ENCODE measurements at places on chromosomes 4 and X.

DNA sequence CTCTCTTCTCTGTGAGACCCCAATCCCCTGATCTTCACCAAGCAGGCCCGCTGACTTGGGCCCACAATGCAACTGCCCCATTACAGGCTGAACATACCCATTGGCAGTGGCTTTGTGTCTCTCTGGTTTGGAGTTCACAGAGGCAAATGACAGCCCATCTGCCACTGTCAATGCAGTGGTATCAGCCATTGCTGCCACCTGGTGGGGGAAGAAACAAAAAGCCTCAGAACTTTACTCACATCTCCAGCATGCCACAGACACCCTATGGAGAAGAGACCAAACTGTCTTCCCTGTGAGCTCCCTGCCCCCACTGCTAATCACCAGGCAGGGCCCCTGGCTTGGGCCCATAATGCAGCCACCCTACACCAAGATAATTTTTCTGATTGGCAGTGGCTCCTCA is 729.3 kb upstream of the ACTRT1 start:
- DNase-seq: peak; percentile 18

- no peak for DNase-seq
Observed at GRCh38 chrX:97995834-97996233, 1112.1 kb downstream of the RPA4 start.

DNA sequence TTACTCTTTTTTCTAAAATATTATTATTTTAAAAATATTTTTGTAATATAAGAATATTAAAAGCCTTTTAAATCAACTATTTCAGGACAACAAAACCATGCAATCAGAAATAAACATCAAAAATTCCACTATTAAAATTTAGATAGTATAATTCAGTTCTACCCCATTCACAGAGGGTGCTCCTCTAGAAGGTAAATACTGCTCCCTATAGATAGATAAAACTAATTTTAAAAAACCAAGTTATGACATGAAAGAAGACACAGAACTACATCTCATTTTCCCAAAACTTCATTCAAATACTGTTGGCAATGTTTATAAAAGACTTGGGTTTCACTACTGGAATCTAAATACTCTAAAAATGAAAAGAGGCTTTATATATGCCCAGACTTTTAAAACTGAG is 219.3 kb downstream of the SPOCK3 start:
- no peak for DNase-seq

GRCh38 chrX:27132862-27133261 is 330.3 kb downstream of the PPP4R3C start:
- DNase-seq: no peak

DNA sequence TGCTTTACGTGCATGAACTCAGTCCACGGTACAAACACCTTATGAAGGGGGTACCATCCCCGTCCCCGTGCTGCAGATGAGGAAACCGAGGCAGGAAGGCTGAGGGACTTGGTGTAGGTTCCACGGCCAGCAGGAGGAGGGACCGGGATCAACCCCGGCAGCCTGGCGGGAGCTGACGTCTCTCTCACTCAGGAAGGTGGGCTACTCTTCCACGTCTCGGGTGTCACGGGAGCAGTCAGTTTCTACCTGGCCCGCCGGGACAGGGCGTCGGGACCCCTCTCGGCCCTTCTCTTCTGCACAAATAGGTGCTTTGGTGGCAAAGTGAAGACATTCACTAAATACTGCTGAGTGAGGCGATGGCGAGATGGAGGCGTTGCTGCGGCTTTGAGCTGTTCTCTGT is 53.3 kb downstream of the ACOX3 start:
- no peak for DNase-seq

DNA sequence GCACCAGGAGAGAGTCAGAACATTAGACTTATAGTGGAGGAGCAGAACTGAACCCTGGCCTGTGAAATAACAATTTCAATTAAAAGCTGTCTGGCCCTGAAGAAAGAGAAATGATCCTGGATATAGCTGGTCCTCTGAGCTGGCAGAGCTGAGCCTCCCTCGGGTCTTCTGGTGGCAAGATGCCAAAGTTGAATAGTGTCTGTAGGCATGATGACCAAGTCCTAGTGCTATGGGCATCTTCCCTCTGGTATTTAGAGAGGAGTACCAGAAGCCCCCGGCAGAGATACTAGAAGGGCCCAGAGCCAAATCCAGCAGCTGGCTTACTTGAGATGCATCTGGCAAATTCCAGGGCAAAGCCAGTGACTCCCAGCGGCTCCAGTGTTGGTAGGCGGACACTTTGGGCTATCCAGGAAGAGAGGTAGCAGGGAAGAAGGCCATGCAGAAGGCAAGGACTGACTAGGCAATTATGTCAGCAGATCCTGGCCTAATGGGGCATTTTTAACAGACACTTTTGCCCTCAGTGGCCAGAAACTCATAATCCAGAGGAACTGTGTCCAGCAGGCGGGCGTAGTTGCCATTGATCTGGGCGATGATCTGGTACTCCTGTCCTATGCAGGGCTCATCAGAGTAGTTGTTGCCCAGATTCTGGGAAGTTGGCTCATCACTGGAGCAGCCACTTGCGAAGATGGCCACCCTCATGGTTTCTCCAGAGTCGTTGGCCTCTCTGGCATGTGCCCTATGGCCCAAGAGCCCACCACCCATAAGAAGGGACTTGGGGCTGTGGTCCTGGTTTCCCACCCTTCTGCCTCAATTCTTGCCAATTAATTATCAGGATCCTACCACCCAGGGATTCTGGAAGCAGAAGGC is 17.9 kb downstream of the VSIG4 start:
- DNase-seq: no peak

- no peak for DNase-seq
Observed at GRCh38 chr4:6562931-6563901, 11.8 kb upstream of the MAN2B2 start.

- no peak for DNase-seq
Observed at GRCh38 chrX:77447653-77448569, 722 bp downstream of the FGF16 start.

DNA sequence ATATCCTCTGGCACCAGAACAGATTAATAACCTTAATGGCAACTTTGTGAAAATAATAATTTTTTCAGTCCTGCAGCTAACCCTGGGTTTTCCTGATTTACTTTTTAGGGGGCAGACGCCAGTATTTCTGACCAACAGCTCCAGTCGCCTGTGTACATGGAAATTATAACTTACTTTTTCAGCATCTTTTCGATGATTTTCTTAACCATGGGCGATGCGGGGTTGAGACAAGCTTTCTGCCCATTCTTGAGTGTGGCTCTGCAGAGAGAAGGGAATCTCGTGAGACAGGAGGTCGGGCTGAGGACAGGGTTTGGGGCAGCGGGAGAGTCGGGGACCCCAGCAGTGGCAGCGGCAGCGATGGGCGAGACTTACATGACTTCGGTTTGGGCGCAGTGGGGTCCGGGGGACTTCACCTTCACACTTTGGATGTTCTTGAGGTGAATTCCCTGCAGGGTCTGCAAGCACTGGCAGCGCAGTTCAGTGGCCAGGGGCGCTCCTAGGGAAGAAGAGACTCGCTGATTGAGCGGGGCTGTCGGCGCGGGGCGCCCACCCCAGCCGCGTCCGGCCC is 484 bp downstream of the CXCL2 start:
- DNase-seq: no peak

DNA sequence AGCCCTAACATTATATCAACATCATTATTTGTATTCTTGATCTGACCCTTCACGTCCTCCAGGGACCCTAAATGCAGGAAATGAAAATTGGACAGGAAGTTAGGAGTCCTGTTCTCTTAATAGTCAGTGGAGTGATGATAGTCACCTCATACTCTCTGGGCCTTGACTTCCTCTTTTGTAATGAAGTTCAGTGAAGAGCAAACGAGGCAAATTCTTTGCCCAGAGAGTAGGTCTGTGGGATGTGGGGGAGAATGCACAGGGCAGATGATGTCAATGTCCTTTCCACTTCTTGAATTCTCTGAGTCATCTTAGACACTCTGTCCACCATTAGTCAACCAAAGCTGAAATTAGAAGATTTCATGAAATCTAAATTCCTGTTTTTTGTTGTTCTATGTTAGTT is 17.1 kb upstream of the GPRIN3 start:
- no peak for DNase-seq

GRCh38 chr4:139177049-139177868 is at the start of gene ELF2:
Gene ELF2, minus strand, starts transcription at chr4:139177218. Its CDS starts 39,517 bp downstream, at chr4:139137701.
- no peak for DNase-seq

DNA sequence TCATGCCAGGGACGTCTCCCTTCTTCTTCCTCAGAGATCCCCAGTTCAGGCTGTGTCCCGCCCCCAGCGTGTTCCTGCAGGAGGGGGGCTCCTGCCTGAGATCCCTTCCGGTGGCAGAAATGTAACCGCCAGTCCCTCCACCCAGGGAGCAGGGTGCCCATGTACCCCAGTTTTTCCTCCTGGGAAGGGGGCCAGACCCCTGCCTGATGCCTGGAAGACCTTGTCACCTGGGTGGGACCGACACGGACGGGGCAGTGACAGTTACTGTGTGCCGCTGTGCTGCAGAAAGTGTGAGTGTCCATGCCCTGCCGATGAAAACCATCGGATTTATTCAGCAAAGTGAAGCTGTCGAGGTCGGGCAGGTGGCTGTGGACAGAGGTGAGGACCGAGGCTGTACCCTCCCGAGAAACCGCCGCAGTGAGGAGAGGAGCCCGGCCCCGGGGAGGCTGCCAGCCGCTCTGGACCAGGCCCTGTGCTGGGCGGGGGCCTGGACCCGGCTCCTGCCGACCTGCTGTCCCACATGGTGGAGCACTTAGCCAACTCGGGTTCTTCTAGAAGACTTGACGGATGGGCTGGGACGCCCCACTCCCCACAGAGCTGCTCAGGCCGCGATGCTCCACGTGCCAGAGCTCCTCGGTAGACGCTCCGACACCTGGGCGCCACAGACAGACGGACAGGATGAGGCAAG is 36.7 kb upstream of the HMX1 start:
- no peak for DNase-seq

GRCh38 chr4:25527034-25527433 is 128.6 kb upstream of the SLC34A2 start:
- DNase-seq: no peak

All from NT2/D1 (cell line).